GM23248 (cell line): ENCODE measurements at places on chromosomes 5 and 9. TPM values are rescaled to one million over a fixed set of nuclear protein-coding genes. Genes with fewer than 3 reads are reported as not detected.
A peak's percentile ranks its signal among the peaks of the same experiment; 100 is the strongest.

DNA sequence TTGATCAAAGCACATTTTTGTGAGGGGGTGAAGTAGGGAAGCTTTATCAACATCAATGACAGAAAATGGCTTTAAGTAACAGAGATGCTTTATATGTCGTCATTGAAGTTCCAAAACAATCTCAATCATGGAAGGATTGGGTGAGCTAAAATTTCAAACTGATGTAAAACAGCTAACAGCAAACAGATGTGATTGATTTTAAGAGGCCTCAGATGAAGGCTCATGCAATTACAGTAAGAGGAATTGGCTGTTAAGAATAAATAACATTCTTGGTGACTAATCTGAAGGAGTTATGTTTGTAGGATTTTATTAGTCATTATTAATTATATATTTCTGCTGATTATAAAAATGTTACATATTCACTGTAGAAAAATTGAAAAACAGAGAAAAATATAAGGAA lies 63.5 kb upstream of the PUM3 start:
- H3K27ac ChIP-seq: no peak overlapping the region
- H3K4me3 ChIP-seq: no peak overlapping the region
- H3K4me1 ChIP-seq: no peaks in the 10 kb centered on the region

FAM78A gene
- polyA plus RNA-seq: 0.23 and 0.29 TPM in 2 replicates

DNA sequence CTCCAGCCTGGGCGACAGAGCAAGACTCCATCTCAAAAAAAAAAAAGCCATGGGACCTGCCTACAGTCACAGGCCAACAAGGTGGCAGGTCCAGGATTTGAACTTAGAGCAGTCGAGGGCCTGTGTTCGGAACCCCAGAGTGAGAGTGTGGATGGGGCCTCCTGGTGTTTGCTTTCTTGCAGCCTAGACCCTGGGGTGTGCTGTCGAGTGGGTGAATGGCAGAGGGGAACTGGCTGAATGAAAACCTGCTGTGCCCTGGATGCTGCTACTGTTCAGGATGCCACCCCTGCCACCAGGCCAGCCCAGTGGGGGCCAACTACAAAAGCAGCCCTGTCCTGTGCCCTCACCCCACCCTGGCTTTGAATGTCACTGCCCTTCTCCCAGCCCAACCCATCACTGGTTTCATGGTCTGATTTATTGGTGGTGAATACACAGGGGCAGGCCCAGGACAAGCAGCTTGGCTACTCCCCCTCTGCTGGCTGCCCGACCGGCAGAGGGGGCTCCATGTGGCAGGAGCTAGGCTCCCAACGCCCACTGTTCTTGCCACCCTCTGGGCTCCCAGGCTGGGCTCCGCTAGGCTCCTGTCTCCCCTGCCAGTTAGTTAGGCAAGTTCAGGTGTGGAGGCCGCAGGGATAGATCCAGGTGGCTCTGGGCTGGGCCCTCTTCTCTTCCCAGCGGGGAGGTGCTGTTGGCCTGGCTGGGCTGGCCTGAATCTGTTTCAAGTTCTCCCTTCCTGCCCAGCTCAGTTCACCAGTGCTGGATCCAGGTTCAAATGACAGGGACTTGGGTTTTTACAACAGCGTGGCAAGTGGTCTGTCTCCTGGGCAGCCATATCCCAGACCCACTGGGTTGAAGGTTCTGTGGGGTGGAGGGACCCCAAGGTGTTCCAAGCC lies 12.2 kb downstream of the FPGS start:
- no peaks in the 10 kb centered on the region for H3K4me1 ChIP-seq
- DNase-seq: no peak
- no peak overlapping the region for H3K4me3 ChIP-seq
- H3K36me3 ChIP-seq: peaks cover 14% of the 10 kb centered on the region; the same call in 1 of the 2 replicates
- no peak overlapping the region for H3K27ac ChIP-seq

- H3K4me3 ChIP-seq: no peak overlapping the region
- peaks cover 17% of the 10 kb centered on the region for H3K4me1 ChIP-seq
- no peak overlapping the region for H3K27ac ChIP-seq
- H3K27me3 ChIP-seq: no peaks in the 10 kb centered on the region
- DNase-seq: no peak
Observed at GRCh38 chr9:4541281-4541680, 51.0 kb downstream of the SLC1A1 start.

GRCh38 chr5:76679231-76679630 lies 36.7 kb upstream of the F2R start:
- no peak overlapping the region for H3K4me3 ChIP-seq
- H3K36me3 ChIP-seq: no peaks in the 10 kb centered on the region
- DNase-seq: peak; percentile 56
- no peak overlapping the region for H3K27ac ChIP-seq
- H3K4me1 ChIP-seq: no peaks in the 10 kb centered on the region

GRCh38 chr9:75870450-75870849 lies 20.0 kb upstream of the PCSK5 start:
- no peak overlapping the region for H3K27ac ChIP-seq
- H3K4me3 ChIP-seq: no peak overlapping the region
- no peak for DNase-seq
- H3K27me3 ChIP-seq: 0 out of 2 replicates have a peak, but pooled peaks cover 3% of the 10 kb centered on the region
- H3K4me1 ChIP-seq: no peaks in the 10 kb centered on the region

DNA sequence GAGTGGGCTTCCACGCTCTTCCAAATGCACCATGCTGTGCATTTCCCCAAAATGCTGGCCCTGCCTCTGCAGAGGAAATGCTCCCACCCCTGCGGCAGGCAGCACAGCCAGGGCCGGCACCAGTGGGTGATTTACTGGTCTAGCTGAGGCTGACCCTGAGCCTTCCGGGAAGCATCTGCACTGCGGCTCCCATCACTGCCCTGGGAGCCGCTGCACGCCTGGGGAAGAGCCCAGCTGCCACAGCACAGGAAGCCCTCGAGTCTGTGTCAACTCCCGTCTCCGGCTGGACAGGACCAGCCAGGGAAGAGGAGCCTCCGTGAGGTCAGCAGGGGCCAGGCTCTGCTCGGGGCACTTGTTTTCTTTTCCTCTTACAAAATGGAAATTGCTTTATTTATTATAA lies 25.1 kb upstream of the EEIG1 start:
- H3K4me1 ChIP-seq: peaks cover 6% of the 10 kb centered on the region
- H3K4me3 ChIP-seq: no peak overlapping the region
- no peaks in the 10 kb centered on the region for H3K27me3 ChIP-seq
- DNase-seq: no peak

DNA sequence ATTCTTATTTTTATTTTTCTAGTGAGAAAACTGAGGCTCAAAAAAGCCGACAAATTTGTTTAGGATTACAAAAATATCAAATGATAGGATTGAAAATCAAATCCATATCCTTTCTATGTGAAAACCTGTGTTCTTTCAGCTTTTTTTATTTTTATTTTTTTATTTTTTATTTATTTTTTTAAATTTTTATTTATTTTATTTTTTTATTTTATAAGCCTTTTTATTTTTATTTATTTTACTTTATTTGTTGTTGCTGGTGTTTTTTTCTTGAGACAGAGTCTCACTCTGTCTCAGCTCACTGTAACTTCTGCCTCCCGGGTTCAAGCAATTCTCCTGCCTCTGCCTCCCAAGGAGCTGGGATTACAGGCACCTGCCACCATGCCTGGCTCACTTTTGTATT lies 45.4 kb upstream of the CDKN2B start:
- no peaks in the 10 kb centered on the region for H3K27me3 ChIP-seq
- H3K4me3 ChIP-seq: no peak overlapping the region
- H3K27ac ChIP-seq: no peak overlapping the region
- no peaks in the 10 kb centered on the region for H3K36me3 ChIP-seq

RNF183 gene
- polyA plus RNA-seq: not detected in 2 replicates
